ENCODE measurements at places on chromosomes 11 and 22.
A peak's percentile ranks its signal among the peaks of the same experiment; 100 is the strongest.

DNA sequence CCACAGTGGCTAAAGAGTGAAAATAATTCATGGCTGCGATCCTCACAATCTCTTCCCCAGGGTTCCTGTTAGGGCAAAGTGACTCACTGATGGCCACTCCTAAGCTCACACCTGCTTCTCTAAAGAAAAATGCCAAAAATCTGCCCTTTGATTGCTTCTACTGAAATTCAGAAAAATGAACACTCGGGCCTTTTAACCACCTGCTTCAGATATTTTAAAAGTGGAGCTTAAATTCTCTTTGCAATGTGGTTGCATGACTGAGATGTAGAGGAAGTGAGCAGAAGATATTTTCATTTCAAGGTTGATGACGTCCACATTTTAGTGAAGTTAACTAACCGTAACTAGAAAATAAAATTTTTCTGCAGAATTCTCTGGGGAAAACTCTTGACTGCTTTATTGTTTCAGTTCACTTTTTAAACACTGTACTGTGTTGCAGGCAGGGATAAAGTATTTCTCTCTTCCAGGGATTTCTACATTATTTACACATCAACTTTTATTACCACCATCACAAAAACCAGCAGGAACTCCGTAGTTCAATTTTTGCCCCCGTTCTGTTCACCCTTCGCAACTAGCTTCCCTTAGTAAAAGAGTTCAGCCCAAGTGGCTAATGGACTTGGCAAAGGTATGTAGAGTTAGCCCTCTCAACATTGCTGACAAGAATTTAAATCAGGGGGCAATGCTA, 8.5 kb downstream of the RAB30 start:
- DNase-seq, result no peak

- DNase-seq, result no peak
Observed at GRCh38 chr11:63663809-63664208, 7.4 kb downstream of the ATL3 start.

DNA sequence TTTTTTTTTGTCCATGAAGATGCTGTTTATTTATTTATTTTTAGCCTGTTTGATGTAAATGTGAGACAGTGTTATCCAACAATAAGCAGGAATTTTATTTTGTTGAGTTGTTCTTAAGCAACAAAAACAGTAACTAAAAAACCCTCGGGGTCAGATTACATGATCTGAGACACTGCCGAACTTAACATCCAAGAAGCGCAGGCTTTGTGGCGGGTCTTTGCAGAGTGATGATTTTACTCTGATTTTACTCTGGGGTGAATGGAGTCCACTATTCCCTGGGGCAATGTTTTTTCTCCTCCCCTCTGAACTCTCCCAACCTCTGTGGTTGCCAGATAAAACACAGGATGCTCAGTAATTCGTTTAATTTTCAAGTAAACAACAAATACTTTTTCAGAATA, 450.1 kb upstream of the B3GAT1 start:
- DNase-seq, result no peak

DNA sequence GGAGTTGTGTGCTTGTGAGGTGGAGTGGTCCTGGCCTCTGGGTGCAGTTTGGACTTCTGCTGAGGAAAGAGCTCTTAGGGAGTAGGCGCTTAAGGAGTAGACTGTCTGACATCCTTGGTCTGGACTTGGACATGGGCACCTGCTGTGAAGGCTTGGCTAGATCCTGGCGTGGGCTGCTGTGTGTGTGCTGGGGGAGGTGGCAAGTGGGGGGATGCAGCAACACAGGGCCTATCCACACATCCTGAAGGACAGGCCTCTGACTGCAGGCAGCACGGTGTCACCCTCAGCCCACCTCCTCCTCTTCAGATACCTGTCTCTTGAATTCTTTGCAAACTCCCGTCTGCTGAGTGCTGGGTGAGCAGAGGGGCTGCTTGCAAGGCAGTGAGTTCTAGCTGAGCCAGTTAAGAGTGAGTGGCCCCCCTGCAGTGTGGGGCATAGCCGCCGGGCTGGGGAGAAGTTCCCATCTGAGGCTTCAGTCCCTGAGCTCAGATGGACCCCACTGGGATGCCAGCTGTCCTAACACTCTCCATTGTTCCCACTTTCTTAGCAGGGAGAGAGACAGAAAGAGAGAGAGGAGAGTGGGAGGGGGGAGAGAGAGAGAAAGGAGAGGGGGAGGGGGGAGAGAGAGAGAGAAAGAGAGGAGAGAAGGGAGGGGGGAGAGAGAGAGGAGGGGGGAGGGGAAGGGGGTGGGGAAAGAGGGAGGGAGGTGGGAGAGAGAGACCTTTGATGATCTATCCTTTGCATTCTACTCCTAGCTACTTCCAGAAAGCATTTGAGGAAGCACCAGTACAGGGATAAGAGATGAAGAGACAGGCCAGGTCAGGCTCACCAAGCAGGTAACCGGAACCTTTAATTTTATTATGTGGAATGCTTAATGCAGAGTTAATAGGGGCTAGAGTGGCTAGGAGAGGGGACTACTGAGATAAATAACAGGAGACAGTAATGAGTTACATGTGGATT, 12.6 kb downstream of the SOX10 start:
- DNase-seq, result no peak

- DNase-seq, result no peak
Observed at GRCh38 chr11:121636081-121636799, 183.5 kb upstream of the SORL1-AS1 start.

DNA sequence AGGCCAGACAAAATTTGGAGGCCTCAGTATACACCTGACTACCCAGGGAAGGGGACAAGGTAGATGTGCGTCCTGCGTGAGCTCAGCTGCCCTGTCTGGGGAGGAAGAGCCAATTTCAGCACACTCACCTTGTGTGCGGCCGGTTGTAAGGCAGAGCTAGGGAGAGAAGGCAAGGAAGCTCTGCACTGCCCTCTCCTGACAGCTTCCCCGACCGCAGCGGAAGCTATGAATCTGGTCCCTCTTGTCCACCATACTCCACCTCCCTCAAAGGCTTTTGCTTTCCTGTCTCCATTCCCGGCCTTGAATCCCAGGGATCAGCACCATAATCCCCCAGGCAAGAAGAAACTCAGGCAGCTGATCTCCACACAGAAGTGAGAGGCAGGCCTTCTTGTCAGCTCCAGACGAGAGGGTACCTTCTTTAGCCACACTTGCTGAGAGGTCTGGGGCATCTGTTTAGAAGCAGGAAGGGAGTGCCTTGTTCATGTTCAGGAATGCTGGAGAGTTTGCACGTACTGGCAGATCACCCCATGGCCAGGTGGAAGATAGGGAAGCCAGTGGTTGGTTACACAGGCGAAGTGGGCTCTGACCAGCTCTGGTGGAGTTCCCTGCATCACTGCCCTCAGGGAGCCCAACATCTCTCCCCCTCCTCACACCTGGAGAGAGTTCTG, 62.5 kb downstream of the FEZ1 start:
- no peak for DNase-seq

GRCh38 chr11:132056689-132057088, 686.3 kb downstream of the NTM start:
- DNase-seq, result no peak

- no peak for DNase-seq
Observed at GRCh38 chr11:72807792-72808191, 6.4 kb upstream of the ATG16L2 start.

DNA sequence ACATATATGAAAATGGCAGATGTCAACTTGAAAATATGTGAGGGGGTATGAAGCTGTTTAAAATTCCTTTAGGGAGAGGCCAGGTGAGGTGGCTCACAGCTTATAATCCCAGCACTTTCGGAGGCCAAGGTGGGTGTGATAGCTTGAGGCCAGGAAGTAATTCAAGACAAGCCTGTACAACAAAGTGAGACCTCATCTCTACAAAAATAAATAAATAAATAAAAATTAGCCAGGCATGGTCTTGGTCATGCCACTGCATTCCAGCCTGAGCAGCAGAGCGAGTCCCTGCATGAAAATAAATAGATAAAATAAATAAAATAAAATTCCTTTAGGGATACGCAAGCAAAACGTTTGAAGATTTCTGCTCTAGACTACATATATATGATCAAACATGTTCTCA, 38.1 kb upstream of the FAM181B start:
- no peak for DNase-seq

- DNase-seq, result no peak
Observed at GRCh38 chr11:107702723-107703122, 9.1 kb downstream of the SLN start.

- no peak for DNase-seq
Observed at GRCh38 chr11:114775875-114776621, 97.7 kb downstream of the NXPE2 start.

DNA sequence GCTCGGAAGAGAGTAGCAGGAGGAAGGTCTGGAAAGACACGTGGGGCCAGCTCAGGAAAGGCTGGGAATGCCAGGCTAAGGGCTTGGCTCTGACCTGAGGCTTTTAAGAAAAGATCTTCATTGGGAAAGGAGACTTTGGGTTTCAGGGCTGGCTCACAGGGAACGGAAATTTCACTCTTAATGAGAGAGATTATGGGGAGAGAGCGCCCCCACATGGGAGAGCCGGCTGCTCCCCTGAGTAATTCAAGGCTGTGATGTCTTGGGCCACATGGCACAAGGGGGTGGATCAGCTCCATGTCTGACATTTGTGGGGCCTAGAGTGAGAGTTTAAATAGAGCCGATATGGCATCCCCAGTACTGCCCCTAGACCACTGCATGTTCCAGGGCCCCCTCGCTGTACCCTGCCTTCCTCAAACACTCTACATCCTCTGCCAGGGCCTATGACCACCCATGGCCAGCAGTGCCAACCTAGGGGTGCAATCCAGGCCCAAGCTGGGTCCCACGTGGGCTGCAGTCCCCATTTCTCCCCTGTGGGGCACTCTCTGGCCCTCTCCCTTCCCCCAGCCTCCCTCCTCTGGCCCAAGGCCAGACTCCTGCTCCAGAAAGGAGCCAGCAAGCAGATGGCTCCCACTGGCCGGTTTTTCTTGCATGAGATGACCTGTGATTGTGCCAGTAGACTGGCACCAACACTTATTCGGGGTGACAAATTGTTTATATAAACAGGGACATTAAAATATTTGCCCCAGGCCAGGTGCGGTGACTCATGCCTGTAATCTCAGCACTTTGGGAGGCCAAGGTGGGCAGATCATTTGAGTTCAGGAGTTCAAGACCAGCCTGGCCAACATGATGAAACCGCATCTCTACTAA, 75.2 kb downstream of the ISX start:
- DNase-seq, result no peak

GRCh38 chr22:45781966-45782365, 110.3 kb downstream of the ATXN10 start:
- no peak for DNase-seq

GRCh38 chr11:3165152-3165705, at the start of gene OSBPL5:
TSS of gene OSBPL5 (minus strand) at chr11:3165310. CDS start at chr11:3129148, 36,162 bp downstream.
- peak; percentile 60 for DNase-seq

DNA sequence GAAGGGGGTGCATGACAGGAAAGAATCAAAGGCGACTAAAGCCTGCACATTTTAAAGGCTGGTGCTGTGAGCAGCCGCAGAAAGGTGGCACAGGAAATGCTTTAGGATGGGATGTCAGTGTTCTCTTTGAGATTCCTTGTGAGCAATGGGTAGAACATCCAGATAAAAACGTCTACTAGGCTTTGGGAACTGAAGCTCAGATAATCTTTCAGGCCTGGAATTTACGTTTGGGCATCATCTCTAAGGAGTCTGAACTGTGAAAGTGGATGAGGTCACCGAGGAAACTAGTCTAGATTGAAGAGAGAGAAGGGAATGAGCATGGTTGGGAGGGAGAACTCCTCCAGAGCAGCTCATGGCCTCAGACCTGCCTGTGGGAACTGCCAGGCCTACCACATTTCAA, 65.7 kb downstream of the FLI1 start:
- DNase-seq, result no peak

GRCh38 chr11:119034813-119035212, 4.1 kb upstream of the SLC37A4 start:
- no peak for DNase-seq

DNA sequence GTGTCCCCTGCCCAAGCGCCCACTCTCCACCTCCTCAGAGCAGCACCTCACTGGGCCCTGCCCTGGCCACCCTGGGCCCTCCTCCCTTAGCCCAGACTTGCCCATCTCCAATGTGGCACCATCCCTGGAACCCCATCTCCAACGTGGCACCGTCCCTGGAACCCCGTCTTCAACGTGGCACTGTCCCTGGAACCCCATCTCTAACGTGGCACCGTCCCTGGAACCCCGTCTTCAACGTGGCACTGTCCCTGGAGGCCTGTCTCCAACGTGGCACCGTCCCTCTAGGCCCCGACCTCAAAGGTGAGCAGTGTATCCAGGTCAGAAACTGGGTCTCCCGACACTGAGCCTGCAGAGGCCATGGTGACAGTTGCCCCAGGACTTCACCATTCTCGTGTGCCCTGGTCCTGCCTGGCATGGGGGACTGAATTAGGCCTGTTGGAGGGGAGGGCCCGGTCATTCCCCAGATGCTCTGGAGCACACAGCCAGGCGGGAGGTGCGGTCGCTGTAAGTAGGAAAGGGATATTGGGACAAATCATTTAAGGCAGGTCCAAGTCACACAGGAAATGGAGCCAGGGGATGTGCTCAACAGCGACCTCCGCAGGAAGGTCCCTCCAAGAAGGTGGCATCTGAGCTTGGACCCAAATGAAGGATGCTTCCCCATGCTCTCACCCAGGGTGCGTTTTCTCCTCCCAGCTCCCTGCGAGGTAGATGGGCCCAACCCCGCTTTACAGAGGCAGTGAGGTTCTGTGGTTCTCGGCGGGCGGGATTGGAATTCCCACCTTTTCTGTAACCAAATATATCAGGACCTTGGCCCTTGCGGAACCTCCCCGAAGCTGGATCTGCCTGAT, 2.4 kb upstream of the CTSD start:
- no peak for DNase-seq

- no peak for DNase-seq
Observed at GRCh38 chr11:38721586-38722315, 2123.7 kb upstream of the RAG2 start.

DNA sequence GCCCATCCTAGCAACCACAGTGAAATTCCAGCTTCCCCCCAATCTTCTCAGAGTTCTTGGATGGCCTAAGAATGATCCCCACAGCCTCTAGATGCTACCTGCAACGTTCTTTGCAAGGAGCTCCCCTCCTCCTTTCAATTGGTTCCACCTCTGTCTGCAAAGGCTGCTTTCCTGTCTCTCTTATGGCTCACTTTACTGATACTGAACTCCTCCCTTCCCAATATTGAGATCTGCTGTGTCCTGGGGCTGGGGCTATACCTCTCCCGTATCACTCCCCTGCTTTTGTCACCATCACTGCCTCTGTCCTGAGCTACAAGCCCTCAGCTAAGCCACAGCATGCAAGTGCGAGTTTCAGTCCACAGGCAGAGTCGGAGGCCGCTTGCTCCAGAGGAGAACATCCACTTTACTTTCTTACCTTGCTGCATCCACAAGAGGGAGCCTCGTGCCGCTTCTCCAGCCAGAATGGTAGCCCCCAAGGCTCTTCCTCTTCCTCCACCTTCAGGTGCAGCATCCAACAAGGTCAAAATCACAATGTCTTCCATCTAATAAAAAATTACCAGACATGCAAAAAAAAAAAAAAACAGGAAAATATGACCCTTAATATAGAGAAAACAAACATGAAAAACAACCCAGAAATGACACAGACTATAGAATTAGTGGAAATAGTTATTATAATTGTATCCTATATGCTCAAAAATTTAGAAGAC, 48.6 kb upstream of the TMEM45B start:
- no peak for DNase-seq

DNA sequence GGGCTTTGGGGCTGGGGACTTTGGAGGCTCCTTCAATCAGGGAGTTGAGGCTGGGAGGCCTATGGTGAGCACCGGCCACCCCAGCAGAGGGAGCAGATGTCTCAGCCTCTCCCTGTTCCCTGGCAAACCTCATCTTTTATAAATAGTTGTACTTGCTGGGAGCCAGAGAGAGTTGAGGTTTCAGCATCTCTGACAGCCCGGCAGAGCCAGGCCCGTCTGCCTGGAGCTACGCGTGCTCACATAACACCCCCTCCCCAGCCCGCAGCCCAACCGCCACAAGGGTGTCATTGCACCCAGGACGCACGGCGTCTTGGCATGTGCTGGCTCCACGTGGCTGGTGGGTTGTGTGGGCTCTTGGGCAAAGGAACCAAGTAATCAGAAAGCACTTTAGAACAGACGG, 127.1 kb downstream of the CHST1 start:
- no peak for DNase-seq

All from nucleus accumbens (tissue), 56 donors.